ENCODE measurements at places on chromosomes 1 and 21.

- DNase-seq, result no peak
These were observed 49.4 kb downstream of the TMCO4 start for GRCh38 chr1:19750101-19750881.

GRCh38 chr1:204044448-204044847 lies 28.5 kb upstream of the SOX13 start:
- DNase-seq, result no peak

GRCh38 chr1:34907487-34908090 lies 21.9 kb downstream of the DLGAP3 start:
- no peak for DNase-seq

- no peak for DNase-seq
These were observed 38.5 kb downstream of the ZBTB18 start for GRCh38 chr1:244089561-244089960.

DNA sequence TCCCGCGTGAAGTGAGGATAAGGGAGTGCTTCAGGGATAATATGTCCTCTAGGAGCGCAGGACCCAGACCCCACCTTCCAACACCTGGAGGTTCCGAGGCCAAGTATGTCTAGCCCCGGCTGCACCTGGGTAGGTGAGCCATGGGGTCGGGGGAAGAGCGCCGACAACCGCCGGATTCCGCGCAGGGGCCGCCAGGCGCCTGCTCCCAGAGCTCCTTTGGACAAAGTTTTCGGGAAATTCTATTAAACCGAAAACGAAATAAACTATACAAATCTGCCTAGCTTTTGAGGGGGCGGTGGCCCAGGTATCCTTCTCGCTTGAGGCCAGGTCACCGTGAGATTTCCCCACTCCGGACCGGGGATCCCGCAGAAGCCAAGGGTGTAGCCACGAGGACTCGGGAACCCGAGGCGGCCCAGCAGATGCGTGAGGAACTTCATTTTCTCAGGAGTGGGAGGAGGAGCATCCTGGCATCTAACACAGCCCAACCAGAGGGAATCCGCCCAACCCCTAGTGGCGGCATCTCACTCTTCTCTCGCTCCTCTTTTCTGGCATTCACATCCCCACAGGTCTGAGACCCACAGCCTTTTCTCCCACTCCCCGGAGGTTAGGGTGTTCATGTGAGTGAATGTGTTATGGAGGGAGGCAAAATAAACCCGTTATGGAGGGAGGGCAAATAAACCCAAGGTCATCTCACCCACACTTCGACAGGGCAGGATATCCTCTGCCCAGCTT lies 2.3 kb upstream of the DMRTA2 start:
- no peak for DNase-seq

- DNase-seq, result no peak
These were observed 30.0 kb downstream of the IRF2BP2 start for GRCh38 chr1:234579967-234580366.

GRCh38 chr1:223780949-223781348 lies 64.8 kb downstream of the TP53BP2 start:
- DNase-seq, result no peak

DNA sequence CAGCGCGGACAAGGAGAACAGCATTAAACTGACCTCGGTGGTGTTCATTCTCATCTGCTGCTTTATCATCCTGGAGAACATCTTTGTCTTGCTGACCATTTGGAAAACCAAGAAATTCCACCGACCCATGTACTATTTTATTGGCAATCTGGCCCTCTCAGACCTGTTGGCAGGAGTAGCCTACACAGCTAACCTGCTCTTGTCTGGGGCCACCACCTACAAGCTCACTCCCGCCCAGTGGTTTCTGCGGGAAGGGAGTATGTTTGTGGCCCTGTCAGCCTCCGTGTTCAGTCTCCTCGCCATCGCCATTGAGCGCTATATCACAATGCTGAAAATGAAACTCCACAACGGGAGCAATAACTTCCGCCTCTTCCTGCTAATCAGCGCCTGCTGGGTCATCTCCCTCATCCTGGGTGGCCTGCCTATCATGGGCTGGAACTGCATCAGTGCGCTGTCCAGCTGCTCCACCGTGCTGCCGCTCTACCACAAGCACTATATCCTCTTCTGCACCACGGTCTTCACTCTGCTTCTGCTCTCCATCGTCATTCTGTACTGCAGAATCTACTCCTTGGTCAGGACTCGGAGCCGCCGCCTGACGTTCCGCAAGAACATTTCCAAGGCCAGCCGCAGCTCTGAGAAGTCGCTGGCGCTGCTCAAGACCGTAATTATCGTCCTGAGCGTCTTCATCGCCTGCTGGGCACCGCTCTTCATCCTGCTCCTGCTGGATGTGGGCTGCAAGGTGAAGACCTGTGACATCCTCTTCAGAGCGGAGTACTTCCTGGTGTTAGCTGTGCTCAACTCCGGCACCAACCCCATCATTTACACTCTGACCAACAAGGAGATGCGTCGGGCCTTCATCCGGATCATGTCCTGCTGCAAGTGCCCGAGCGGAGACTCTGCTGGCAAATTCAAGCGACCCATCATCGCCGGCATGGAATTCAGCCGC lies 2.5 kb downstream of the S1PR1 start:
- no peak for DNase-seq

GRCh38 chr21:26965907-26966581 lies 844 bp downstream of the ADAMTS5 start:
- DNase-seq, result no peak

DNA sequence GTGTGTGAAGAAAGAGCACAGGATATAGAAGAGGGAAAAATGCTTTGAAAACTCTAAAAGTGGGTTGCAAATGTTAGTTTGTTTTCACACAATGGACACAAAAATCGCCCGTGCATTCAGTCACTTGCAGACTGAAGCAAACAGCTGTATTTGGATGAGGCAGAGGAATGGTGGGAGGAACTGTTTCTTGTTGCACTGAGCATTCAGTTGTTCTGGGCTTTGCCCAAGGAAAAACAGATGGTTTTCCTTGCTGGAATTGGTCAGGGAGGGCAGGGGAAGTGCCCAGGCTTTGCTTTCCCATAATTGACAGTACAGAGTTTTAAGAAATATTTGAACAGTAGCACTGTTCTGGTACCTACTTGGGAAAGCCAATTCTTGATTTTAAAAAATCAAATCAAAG lies 19.5 kb upstream of the WARS2 start:
- DNase-seq, result no peak

- DNase-seq, result no peak
These were observed 4.3 kb downstream of the TRABD2B start for GRCh38 chr1:47992720-47993415.

GRCh38 chr1:54663725-54664124 lies 22.1 kb downstream of the MROH7 start:
- DNase-seq, result no peak

DNA sequence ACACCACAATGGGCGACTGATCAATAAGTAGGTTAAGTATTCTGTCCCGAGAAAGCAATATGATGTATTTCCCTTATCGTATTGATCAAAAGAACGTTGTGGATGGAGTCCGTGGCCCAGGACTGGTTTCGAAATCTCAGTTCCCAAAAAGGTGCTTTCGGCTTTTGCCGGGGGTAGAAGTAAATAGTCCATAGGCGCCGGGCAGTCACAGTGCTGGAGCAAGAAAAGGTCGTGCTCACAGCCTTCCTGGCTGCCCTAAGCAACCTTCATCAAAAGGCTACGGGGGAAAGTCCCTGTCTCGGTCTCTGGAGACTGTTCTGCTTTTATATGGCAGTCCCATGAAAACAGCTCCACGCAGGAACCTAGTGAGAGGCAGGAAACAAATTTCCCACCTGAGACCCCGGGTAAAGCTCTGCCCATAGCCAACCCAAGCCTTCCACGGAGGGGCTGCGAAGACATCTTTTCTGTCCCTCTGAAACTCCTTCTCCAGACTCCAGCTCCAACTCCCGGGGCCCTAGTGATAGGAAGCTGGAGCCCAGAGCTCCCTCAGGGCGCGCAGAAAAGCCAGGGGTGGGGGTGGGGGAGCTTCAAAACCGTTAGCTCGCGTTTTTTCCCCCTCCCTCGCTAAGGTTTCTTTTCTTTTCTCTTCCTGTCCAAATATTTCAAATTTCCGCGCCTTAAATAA lies 7.0 kb downstream of the CDKN2C start:
- no peak for DNase-seq

DNA sequence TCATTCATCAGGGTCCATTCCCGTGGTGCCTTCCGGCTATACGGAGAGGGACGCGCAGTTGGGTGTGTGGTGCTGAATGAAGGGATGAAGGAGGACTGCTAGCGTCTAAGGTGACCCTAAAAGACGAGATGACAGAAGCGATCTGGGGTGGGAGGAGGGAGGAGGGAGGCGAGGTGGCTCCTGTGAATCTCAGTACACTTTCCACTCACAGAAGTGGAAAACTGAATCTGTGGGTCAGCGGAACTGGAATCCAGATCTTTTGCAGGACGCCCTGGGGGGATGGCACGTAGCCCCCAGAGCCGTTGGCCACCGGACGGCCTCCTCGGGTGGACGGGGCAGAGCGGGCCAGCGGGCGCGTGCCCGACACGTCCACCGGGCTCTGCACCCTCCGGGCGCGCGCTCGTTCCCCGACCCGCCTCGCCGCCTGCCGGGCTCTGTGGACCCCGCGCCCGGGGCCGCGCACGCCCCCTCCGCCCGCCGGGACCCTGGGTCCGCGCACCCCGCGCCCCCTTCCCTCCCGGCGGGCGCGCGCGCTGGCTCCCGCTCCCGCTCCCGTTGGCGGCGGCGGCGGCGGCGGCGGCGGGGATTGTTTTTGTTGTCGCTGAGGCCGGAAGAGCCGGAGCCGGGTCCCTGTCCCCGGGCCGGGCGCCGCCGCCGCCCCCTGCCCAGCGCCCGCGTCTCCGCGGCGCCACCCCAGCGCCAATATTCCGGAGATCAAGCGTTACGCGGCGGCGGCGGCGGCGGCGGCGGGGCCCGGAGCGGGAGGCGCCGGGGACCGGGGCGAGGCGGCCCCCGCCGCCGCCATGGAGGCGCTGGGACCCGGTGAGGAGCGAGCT lies at the start of gene AGO4:
AGO4 (plus strand) TSS at position 403 of the 836 bp plus-strand sequence; CDS start at position 804, 401 bp downstream.
- peak; percentile 72 for DNase-seq

GRCh38 chr1:86924324-86924960 lies 10.0 kb downstream of the HS2ST1 start:
- no peak for DNase-seq

DNA sequence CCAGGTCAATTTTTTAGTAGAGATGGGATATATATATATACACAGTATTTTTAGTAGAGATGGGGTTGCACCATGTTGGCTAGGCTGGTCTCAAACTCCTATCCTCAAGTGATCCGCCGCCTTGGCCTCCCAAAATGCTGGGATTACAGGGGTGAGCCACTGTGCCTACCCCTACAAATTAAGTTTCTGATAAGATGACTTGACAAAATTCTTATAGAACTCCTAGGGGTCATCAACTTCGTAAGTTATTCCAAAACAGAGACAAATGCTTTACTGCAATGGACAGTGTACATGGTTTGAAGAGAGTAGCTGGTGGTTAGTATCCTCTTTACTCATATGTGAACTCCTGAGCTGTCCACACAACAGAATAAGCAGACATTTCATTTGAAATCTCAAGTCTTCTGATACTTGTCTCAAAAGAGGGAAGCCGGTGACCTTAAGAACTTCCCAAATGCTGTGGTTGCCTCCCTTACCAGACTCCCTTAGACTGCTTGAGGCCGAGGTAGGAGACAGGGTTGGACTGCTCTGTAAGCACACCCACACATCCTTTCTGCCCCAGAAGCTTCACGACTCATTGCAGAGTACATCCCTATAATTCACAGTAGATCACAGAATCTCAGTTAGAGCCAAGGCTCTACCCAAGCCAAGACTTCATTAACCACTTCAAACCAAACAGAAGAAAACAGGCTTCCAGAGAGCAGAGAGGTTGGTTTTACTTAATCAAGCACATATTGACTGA lies 244.1 kb upstream of the IRF2BP2 start:
- no peak for DNase-seq

Measured in amygdala (tissue), 56 donors.